ENCODE measurements at places on chromosomes 12 and 14.

DNA sequence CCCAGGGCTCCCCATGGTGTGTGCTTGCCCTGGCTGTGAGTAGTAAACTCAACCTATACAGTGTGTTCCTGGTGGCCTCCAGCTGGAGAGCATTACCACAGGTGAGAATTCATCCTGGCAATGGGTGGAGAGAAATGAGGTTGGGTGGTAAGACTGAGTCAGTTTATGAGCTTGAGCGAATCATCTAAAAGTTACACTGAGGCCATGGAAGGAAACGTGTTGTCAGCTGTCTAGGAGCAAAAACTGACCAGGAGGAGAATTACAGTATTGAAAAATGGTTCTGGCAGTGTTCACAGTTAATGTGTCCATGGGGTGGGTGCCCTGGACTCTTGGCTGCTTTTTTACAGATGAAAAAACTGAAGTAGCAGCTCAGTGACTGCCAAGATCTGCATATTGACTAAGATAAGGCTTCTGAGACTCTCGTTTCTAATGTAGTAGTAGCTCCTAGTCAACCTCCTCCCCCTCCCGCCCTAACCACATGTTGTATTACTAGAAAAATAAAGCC, 202.0 kb upstream of the AMIGO2 start:
- no peak for DNase-seq

DNA sequence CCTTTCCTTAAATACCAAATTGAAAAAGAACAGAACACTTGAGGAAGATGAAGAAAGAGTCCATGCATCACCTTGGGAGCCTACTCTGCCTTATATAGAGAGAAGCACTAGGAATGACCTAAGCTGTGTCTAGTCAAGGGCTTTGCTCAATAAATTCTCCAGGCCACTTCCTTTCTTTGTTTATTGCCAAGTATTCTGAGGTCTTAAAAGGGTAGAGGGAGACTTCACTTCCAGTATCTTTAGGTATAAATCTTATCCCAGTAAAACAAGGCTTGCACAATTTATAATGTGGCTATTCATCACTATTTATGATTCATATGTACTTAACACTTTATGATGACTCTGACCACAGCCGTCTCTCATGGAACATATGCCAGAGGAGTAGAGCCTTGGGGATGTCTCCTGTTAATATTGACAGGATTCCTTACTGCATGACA, 85.1 kb upstream of the ARHGAP5 start:
- DNase-seq, result peak; percentile 100

DNA sequence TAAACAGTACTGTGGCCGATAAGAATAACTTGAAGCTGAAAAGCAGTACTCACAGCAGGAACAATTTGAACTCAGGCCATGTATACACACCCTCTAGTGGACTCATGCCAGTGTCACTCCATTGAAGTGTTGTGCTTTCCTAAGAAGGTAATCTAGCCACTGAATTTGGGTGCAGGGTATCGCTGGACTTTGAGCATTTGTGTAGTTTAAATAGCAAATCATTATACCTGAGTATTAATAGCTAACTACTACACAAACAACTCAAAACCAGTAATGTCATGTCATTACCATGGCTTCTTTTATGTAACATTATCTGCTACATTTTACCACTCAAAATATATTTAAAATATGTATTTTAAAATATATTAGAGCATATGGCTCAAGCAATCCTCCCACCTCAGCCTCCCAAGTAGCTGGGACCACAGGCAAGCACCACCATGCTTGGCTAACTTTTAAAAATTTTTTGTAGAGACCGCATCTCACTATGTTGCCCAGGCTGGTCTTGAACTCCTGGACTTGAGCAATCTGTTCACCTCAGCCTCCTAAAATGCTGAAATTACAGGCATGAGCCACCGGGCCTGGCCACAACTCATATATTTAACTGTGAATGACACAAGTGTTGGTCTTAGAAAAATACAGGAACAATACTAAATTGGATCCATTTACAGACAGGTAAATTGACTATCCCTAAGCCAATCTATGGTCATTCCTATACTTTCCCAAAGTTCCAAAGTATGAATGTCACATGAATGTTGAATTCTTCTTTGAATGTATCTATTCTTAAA, 25.6 kb upstream of the ARID4A start:
- peak; percentile 32 for DNase-seq

- no peak for DNase-seq
These were observed 59.1 kb downstream of the GXYLT1 start for GRCh38 chr12:42085594-42085993.

- peak; percentile 38 for DNase-seq
These were observed 87.0 kb downstream of the HMGA2 start for GRCh38 chr12:65911321-65911720.

- DNase-seq, result peak; percentile 28
These were observed 77.2 kb upstream of the DCD start for GRCh38 chr12:54725233-54725843.

DNA sequence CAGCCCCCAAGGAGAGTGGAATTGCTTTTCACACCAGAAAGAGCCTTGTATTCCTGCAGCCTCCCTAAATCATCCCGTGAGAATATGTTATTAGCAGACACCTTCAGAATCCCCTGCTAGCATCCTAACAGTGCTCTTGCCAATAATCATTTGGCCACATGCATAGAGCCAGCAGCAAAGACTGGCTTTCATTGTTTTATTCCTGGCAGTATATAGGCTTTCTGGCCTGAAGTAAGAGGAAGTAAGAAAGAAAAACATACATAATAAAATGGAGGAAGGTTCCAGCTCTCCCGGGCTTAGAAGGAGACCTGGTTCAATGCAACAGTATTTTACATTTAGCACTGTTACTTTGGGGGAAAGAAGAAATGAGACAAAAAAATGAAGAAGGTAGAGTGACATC, 176.7 kb upstream of the ATF7IP start:
- DNase-seq, result no peak

DNA sequence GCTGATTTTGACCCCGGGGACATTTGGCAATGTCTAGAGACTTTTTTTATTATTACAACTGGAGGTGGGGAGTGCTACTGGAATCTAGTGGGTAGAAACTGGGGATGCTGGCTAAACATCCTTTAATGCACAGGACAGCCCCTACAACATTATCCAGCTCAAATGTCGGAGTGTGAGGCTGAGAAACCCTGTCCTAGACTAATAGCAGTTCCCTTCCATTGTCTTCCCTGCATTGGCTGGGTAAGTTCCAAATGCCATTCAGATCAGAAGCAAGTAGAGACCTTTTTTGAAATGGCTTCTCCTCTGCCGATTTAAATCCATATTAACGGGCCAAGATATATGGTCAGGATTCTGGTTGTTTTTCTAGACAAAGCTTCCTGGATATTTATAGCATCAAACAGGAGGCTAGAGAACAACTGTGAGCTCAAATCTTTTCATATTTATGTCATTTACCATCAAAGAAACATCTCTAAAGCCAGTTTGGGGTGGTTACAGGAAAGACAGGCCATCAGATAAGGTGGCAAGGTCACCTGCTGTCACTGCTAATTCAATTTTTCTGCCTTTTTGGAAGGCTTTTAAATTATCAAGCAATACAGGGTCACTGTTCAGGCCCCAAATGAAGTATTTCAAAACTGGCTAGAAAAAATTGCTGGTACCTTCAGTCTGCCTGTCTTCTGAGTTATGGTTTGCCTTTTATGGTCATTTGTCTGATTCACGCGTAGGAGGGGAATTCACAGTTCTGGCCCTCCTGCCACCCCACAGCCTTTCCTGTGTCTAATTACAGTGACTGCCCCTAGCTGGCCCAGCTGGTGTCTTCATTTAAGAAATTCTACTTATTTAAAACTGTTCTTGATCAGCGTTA, 20.1 kb upstream of the AKAP5 start:
- DNase-seq, result peak; percentile 91

DNA sequence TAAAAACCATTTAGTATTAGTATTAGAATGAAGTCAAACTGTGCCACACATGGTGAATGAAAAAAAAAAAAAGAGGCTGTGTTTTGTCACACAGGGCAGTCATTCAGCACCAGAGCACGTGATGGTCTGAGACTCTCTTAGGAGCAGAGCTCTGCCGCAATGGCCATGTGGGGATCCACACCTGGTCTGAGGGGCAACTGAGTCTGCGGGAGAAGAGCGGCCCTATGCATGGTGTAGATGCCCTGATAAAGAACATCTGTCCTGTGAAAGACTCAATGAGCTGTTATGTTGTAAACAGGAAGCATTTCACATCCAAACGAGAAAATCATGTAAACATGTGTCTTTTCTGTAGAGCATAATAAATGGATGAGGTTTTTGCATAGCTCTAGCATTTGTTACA, 12.2 kb upstream of the BDKRB1 start:
- peak; percentile 34 for DNase-seq

DNA sequence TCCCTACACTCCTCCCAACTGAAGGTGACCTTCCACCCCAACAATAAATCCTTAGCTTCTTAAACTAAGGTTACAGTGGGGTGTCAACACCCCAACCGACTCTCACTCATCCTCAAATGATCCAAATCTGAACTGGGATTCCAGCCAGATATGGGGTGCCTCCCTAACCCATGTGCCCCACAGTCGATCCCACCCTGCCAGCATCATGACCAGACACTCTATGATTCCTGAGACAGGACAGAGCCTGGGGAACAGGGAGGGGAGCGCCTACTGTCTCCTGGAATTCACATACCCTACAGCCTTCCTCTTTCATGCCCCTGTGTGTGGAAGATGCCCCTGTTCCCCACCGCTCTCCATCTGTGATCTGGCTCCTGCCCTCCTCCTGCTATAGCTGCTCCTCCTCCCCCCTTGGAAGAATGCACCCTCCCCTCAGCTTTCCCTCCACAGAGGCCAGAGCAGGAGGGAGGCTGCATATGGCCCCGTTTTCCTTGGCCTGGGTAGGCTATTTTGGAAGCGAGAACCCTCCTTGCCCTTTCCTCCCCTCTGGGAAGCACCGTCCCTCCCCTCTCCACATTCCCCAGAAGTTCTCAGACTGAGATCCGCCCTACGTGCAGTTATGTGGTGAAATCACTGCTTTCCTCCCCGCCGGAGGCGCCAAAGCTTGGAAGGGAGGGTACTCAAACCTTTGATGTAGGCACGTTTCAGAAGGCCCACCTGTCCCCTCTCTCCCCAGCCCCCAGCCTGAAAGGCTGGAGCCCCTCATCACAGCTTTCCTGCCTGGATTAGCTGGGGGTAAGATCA, 48.0 kb downstream of the SMUG1 start:
- DNase-seq, result no peak

DNA sequence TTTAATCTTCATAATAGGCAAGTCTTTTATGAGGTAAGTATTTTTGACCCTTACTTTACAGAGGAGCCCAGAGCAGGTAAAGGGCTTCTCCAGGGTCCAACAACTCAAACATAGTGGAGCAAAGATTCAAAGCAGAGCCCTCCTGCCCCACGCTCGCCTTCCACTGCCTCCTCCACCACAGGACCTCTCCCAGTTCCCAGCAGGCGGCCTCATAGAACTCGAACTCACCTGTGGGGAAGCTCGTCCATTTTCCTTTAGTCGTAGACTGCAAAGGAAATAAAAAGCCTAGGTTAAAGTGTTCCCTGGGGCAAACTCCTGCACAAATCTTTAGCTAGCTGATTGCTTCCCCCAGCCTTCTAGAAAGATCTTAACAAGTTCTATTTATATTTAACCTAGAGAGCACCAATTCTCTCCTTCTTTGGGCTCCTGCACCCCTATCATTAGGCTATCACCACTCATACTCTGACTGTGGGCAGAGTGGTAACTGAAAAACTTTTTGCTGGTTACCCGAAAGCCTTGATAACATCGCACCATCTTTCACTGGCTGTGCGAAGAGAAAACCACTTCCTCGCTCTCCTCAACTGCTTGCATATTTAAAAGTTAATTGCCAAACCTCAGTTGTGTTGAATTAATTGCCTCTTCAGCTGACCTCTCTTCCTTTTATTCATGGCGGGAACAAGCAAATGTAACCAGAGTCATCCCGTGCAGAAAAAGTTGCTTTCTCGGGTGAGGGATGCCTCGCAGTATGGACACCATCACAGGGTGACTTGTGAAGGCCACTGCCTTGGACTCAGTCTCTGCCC, 299.6 kb downstream of the DPF3 start:
- no peak for DNase-seq

- no peak for DNase-seq
These were observed 44.5 kb upstream of the ESRRB start for GRCh38 chr14:76331328-76332011.

DNA sequence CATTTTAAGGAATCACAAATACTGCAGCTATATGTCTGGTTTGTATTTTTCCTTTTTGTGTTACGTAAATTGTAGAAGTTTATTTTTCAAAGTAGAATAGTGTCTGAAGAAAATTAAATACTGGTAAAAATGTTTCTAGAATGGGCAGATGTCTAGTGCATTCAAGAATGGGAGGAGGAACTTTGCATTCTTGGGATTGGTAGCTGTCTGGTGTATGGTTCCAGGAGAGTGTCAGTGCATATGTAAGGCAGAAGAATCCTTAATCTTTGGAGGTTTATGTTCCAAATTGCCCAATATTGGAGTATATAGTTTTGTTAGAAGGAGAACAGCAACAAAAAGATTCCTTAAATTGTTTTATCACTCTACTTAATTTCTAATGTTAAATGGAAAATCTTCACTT, 13.5 kb downstream of the PAPOLA start:
- no peak for DNase-seq

DNA sequence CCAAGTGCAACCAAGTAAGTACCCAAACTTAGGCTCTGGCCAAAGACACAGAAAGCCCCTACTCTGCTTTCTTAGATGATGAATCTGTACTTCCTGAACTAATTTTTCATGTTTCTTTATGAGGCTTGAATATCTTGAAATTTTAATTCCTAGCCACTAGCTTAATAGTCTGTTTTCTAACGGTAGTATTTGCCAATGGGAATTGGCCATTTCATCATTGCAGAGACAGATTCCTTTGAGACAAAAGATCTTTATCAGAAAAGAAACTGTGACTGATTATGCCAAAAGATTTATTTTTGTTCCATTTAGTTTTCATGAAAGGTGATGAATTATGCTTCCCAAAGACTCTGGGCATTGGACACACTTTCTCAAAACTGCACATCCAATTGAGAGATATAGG, 48.7 kb downstream of the DAD1 start:
- no peak for DNase-seq

GRCh38 chr12:46773586-46774321, 52.0 kb downstream of the SLC38A4 start:
- DNase-seq, result peak; percentile 80

DNA sequence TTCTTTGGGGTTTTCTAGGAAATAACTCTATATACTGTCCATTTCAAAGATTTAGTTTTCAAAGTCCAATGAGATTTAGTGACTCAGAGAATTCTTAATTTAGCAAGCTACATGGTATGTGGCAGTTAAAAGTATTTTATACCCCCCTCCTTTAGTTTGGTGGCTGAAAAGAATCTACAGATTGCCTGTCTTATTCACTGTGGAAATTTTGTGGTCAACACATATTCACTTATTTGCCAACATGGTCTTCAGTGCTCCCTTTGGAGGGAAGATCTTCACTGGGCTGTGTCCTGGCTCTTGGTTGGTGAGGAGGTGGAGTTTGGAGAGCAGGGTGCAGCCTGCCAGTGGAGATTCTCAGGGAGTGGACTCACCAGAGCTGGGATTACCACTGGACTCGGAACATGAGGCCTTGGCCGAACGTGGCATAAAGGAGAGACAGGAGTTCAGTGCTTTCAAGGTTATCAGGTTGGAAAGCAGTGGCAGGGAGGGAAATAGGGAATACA, 39.8 kb downstream of the SAMD4A start:
- peak; percentile 86 for DNase-seq

GRCh38 chr14:104957146-104958113, 20.7 kb downstream of the AHNAK2 start:
- no peak for DNase-seq

Measured in HCEC 1CT (cell line).